Aortic smooth muscle cell (primary cell): ENCODE measurements at places on chromosomes 1 and 21. TPM values are rescaled to one million over a fixed set of nuclear protein-coding genes. Genes with fewer than 3 reads are reported as not detected.

NBPF4 gene
- total RNA-seq: not detected in 2 replicates

NCAM2 gene
- 5.5 and 17.2 TPM in 2 replicates for total RNA-seq

ALPL gene
- under 0.01 TPM in 1 of 2 replicates, not detected in the other for total RNA-seq

AMY2B gene
- 10.0 and 10.6 TPM in 2 replicates for total RNA-seq

FAM151A gene
- not detected in 2 replicates for total RNA-seq

ADGRL4 gene
- total RNA-seq: 55.9 and 76.8 TPM in 2 replicates

FBXO2 gene
- 0.25 and 0.26 TPM in 2 replicates for total RNA-seq

PADI3 gene
- total RNA-seq: not detected in 2 replicates

RPE65 gene
- total RNA-seq: not detected in 2 replicates

VTCN1 gene
- total RNA-seq: not detected in 2 replicates
